ENCODE measurements at places on chromosomes 1 and 21.

DNA sequence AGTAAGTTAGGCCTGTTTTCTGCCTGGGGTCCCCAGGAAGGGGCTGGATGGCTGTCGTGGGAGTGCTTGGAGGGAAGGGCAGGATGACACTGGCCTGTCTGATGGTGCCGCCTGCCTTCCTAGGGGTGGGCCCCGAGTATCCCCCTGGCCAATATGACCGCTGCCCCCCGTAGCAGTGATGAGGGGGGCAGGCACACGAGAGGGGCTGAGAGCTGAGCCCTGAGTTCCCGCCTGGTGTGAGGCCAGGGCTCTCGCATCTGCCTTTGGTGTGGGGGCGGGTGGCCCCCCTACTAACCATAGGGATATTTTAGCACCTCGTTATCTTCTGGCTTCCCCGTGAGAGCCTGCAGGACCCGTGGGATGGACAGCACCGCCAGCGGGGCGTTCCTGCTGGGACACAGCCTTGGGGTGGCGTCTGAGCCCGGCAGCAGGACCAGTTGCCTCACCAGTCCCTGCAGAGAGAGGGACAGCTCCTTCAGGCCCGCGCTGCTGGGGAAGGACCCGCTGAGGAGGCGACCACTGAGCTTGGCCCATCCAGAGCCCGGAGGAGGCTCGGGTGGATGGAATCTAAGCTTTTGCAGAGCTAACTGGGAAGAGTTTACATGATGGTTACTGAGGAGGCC lies 10.4 kb downstream of the KRTAP10-1 start:
- no peak for DNase-seq

GRCh38 chr1:234584926-234585325 lies 25.1 kb downstream of the IRF2BP2 start:
- DNase-seq = no peak

- DNase-seq = no peak
Observed at GRCh38 chr1:76274302-76274701, 199.8 kb downstream of the ST6GALNAC3 start.

GRCh38 chr1:191343816-191344215 lies 814.4 kb upstream of the RGS18 start:
- no peak for DNase-seq

DNA sequence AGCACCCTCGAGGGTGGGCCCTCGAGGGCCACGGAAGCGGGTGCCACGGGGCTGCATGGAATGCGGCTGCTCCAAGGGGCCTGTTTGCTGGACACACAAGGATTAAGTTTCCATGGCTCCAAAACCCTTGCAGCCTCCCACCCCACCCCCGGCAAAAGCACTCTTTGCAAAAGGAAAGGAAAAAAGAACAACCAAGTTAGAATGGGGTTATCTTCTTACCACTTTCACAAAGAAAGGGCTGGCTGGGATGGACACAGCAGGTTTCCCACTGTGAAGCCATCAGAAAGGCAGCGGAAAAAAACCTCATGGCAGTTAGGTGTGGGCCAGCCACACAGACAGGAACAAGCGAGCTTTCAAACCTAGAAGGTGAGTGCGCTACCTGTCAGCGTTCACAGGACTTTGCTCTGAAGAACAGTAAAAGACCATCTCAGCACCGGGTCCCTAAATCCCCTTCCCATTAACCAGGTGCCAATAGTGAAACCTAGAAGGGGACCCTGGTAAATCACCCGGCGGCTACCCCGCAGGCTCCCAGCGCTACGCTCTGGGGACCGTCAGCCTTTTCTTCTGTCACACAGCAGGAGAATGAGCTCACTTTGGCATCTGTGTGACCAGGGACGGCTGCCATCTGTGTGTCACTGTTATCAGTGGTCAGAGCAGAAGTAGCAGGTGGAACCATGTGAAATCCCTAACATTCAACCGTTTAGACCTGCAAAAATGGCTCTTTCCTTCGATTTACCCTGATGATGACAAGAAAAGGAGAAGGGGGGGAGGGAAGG lies 93.0 kb downstream of the SIM2 start:
- no peak for DNase-seq

DNA sequence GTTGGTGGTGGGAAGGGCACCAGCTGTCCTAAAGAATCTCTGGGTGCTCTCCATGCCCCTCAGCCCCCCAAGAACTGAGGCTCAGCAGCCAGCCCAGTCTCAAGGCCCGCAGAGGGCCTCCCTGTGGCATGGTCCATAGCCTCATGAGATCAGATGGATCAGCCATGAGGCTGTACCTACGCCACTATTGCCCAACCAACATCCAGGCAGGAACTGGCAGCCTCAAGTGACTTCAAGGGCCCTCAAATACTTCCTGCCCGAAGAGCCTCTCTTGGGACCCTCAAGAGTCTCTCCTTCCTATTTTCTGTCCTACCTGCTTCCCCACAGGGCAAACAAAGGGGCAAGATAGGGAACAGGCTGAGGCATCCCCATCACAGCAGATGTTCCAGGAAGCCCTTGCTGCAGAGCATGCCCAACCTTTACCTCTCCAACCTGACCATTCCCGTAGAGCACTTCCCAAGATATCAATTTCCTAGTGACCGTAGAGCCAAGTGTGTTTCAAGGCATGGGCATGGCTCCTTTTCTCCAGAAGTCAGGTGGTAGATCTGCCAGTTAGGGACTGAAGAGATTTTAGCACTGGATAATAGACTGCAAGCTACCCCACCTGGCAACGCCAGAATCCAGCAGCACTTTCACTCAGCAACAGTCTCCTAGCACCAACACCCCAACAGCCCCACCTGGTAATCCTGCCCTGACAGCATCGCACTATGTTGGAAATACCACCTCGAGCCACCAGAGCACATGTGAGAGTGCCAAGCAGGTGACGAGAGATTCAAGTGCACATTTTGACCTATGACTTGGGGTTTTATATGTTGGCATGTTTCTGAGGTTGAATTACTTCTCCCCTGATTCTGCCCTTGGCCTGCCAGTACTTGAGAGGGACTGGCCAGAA lies 13.7 kb upstream of the MFSD2A start:
- DNase-seq = no peak

GRCh38 chr1:201916649-201917249 lies 28.1 kb downstream of the SHISA4 start:
- no peak for DNase-seq

- no peak for DNase-seq
Observed at GRCh38 chr1:203682473-203683383, 56.1 kb downstream of the ATP2B4 start.

- DNase-seq = peak; percentile 80
Observed at GRCh38 chr1:206658264-206658980, 23.1 kb downstream of the DYRK3 start.

- no peak for DNase-seq
Observed at GRCh38 chr1:178612261-178612660, 99.4 kb downstream of the TEX35 start.

DNA sequence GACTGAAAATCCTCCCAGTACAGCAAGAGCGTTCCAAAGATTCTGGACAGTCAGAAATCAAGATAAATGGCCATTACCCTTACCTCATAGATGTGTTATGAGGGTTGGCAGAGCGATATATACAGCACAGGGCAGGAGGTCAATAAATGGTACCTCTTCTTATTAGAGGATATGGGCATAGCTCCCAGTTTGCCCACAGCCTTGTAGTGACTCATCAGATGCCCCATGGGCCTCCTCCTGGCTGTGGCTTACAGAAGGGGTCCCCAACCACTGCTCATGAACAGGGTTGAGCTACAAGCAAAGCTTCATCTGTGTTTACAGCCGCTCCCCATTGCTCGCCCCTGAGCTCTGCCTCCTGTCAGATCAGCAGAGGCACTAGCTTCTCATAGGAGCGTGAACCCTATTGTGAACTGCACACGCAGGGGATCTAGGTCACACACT lies 7.3 kb upstream of the IFNGR2 start:
- no peak for DNase-seq

GRCh38 chr1:47688461-47689296 lies 250.8 kb downstream of the FOXD2 start:
- no peak for DNase-seq
